Upper lobe of right lung (tissue), 1 donor: ENCODE measurements at places on chromosomes 5 and 9. TPM values are rescaled to one million over a fixed set of nuclear protein-coding genes. Genes with fewer than 3 reads are reported as not detected.

C9orf40 gene
- 2.9 TPM for total RNA-seq

LHX6 gene
- total RNA-seq = 16.9 TPM

RANBP6 gene
- 14.8 TPM for total RNA-seq

IFNA8 gene
- not detected for total RNA-seq

PIGO gene
- 25.2 TPM for total RNA-seq

RBM27 gene
- 17.7 TPM for total RNA-seq

SH2D3C gene
- 85.3 TPM for total RNA-seq

CCNO gene
- not detected for total RNA-seq

AGXT2 gene
- not detected for total RNA-seq

C9orf153 gene
- total RNA-seq = 0.23 TPM

CDO1 gene
- 20.1 TPM for total RNA-seq

PCDHB8 gene
- 2.4 TPM for total RNA-seq

TMEM171 gene
- 0.43 TPM for total RNA-seq

LRRC19 gene
- 0.64 TPM for total RNA-seq

FAM151B gene
- total RNA-seq = 3.4 TPM

KYAT1 gene
- 6.6 TPM for total RNA-seq

IFNE gene
- total RNA-seq = not detected

STPG3 gene
- not detected for total RNA-seq

SPINK14 gene
- total RNA-seq = not detected

NIPAL4 gene
- total RNA-seq = not detected

DBH gene
- not detected for total RNA-seq

TXNDC8 gene
- not detected for total RNA-seq

AJM1 gene
- total RNA-seq = 2.7 TPM

ZNF79 gene
- 8.3 TPM for total RNA-seq

SHISAL2B gene
- total RNA-seq = not detected

SPAG8 gene
- total RNA-seq = 2.8 TPM

BHMT gene
- not detected for total RNA-seq

PHYKPL gene
- total RNA-seq = 96.1 TPM

OMD gene
- total RNA-seq = 6.5 TPM
